ENCODE measurements at places on chromosomes 11 and 22.

DNA sequence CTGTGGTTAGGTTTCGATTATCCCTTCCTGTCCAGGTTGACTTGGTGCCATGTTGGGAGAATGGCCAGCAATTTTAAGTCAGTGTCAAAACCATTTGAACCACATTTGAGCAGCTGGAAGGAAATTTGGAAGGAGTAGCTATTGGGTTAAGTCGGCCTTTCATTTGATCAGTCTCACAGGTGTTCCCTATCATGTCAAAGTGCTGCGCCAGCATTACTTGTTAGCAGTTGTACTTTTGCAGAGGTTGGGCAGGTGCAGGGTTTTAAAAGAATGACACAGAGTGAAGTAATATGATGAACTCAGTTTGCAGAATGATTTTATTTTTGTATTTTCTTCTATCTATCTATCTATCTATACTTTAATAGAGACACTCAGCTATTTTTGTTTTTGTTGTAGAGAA, 6.4 kb upstream of the TYMP start:
- no peak for DNase-seq

DNA sequence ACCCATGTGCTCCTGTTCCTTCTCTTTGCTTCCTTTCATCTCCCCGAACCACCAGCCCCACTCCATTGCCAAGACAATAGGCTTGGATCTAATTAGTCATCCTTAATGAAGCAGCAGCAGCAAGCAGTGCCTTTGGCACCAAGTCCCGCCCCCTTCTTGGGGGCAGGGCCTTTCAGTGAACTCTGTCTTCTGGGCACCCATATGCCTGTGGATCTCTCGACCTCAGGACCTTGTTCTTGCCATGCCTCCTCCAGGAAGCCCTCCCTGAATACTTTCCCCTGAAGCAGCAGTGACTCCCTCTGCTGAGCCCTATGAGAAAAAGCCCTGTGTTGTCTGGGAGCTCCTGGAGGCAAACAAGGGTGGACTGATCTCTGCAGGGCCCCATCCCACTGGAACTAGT, 32.1 kb downstream of the ARHGEF17 start:
- no peak for DNase-seq

GRCh38 chr11:135004495-135004894, 592.5 kb upstream of the B3GAT1 start:
- DNase-seq, result no peak

DNA sequence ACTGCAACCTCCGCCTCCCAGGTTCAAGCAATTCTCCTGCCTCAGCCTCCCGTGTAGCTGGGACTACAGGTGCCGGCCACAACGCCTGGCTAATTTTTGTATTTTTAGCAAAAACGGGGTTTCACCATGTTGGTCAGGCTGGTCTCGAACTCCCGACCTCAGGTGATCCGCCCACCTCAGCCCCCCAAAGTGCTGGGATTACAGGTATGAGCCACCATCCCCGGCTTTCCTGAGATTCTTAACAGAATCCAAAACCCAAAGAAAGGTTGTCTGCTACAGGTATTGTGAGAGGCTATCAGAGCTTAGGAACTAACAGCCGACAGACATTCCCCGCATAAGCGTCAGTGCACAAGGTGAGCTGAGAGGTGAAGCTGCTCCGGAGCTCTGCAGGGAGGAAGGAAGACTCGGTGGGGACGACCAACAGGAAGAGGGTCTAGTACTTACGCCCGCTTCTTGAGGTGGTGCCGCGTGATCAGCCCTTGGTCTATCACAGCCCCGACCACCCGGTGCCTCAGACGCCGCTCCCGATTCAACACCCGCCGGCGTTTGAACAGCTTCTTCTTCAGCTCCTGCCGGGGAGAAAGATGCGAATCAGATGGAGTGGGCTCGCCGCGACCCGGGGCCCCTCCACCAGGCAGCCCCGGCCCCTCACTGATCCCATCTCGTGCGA, 470 bp downstream of the C11orf98 start:
- peak; percentile 23 for DNase-seq

DNA sequence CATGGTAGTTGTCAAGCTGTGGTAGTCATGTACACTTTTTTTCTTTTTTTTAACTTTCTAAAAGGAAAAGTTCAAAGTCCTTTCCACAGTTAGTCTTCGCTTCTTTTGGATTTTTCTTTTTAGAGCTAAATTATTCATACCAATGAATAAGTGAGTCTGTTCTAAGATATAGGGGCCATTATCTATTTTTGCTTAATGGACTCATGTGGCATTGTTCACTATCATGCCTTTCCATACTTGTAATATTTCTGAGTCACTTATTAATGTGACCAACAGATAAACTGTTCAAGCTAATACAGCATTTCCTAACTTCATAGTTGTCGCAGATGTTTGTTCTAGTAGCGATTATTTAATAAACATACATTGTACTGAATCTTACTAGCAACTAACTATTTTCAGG, 8.0 kb upstream of the B3GNT6 start:
- no peak for DNase-seq

DNA sequence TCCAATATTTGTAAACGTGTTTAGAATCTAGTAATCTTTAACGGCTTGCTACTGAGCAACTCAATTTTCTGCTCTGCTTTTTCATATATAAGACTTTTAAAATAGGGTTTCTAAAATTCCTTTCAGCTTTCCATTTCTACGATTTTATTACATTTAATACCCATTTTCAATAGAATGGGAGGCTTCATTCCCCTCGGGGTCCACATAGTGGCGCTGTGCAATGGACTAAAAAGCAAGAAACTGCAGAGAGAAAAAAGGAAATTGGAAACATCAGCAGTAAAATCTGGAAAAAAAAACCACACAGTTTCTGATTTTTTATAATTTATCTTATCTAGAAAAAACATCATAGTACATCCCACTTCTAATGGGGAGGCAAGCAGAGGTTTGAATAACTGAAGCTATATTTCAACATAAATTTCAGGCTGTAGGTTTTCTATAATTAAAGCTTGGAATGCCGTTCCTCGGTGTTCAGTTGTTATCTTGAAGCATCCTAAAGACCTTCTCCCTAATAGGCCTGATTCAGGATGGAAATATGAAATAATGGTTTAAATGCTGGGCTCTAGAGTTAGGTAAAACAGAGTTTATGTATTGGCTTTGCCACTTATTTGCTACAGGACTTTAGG, 18.7 kb upstream of the JHY start:
- peak; percentile 21 for DNase-seq

DNA sequence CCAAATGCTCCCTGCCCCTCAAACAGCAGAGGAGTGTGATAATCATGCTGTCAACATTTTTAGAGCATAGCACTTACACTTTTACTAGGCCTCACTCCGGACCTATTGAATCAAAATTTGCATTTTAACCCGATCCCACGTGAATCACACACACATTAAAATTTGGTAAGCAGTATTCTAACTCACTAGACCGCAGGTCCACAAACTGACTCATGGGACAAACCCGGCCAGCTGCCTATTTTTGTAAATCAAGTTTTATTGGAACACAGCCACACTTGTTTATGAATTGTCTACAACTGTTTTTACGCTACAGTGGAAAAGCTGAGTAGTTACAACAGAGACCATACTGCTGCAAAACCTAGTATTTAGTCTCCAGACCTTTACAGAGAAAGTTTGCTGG, 43.3 kb downstream of the SNX19 start:
- DNase-seq, result no peak

DNA sequence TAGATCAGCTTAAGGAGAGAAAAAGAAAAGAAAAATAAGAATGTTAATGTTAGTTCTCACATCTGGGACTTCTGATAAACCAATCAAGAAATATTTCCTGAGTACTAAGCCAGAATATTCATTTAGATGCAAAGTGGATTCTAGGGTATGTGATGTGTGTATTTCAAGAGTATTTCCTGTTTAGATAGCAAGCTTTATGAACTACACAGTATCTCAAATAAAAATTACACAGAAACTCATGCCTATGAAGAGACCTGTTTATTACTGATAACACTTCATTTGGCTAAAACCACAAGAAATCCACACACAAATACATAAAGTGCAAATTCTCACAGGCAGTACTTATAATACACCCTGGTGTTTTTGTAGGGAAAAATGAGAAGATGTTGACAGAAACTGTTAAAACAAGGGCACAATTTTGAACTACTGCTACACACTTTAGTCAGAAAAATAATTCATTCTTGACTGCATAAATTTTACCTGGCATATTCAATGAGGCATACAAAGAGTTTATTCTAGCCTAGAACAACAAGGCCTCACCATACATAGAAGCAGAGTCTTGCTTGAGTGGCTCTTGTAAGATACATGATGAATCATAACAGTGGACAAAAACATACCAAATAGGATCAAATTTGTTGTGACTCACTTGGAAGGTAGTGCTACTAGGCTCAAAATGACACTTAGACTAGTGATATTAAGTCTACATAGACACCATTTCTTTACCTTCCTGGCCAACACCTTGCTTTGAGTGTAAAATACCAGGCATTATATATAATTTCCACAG, 18.8 kb upstream of the P4HA3 start:
- no peak for DNase-seq

DNA sequence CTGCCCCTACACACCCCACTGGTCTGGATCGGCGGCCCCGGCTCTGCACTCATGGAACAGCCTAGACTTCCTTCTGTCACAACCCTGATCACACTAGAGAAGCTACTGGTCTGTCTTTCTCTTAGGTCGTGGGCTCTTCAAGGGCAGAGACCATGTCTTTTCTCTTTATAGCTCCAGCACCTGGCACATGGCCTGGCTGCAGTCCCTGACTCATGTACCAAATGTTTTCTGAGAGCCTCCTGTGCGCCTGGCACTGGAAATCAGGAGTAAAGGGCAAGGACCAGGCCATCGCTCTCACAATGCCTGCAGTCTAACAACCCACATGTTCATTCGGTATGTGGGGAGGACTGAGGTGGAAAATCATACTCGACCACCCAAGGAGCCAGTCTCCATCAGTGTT, 7.5 kb downstream of the ASCC2 start:
- no peak for DNase-seq

DNA sequence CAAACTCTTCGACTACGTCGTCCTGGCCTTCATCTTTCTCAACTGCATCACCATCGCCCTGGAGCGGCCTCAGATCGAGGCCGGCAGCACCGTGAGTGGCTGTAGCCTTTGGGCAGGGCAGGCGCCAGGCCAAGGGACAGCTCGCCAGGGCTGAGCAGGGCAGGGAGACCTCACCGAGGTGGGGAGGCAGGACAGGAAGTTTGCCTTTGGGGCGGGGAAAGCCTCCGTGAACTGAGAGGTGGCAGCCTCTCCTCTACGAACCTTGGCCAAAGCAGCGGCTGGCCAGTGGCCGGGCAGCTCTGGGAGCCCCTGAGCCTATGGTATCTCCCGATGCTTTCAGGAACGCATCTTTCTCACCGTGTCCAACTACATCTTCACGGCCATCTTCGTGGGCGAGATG, 93.2 kb downstream of the CACNA1I start:
- no peak for DNase-seq
